ENCODE measurements at places on chromosomes 1 and 21. TPM values are rescaled to one million over a fixed set of nuclear protein-coding genes. Genes with fewer than 3 reads are reported as not detected.

DNA sequence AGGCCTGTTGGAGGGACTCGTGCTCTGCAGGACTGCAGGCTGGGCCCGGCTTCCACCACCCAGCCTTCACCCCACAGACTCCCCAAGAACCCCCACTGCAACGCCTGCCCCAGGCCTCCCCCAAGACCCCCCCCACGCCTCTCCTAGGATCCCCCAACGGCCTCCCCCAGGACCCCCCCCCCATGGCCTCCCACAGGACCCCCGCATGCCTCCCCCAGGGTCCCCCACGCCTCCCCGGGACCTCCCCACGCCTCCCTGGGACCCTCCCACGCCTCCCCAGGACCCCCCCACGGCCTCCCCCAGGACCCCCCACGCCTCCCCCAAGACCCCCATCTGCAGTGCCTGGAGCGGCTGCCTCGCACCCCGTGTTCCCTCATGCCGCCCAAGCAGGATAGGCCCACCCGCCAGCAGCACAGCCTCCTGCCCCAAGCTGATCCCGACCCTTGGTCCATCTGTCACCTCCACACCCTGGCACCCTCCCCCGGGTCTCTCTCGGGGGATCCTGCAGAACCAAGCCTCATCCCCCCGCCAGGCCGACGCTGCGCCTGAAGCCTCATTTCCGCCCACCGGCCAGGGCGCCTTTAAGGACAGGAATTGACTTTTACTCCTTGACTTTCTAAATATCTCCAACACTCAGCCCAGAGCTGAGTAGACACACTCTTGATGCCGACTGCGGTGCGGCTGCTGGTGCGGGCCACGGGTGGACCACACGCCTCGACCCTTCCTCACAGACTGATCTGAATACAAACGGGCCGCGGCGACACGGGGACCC lies 14.1 kb upstream of the RNF223 start:
- no peak for DNase-seq

GRCh38 chr1:17207966-17208418 lies 3.1 kb downstream of the PADI1 start:
- DNase-seq: no peak

GRCh38 chr1:168626326-168626725 lies 49.9 kb downstream of the XCL1 start:
- no peak for DNase-seq

- DNase-seq: no peak
Observed at GRCh38 chr1:46807046-46807972, 8.5 kb downstream of the CYP4B1 start.

- no peak for DNase-seq
Observed at GRCh38 chr1:79633456-79633855, 626.9 kb upstream of the ADGRL4 start.

The PTGFRN gene
- 24.0 TPM for total RNA-seq

The TMPRSS15 gene
- total RNA-seq: 0.45 TPM

The CD52 gene
- 27.1 TPM for total RNA-seq

The FMOD gene
- total RNA-seq: 95.2 TPM

The RXRG gene
- total RNA-seq: 1.4 TPM

The PUSL1 gene
- 11.6 TPM for total RNA-seq

The KMO gene
- total RNA-seq: 3.2 TPM
